ENCODE measurements at places on chromosomes 2 and 18.

- DNase-seq: no peak
Observed at GRCh38 chr2:190099890-190100697, 37.6 kb upstream of the MSTN start.

GRCh38 chr2:48048476-48049171 is 142.3 kb upstream of the FBXO11 start:
- no peak for DNase-seq

DNA sequence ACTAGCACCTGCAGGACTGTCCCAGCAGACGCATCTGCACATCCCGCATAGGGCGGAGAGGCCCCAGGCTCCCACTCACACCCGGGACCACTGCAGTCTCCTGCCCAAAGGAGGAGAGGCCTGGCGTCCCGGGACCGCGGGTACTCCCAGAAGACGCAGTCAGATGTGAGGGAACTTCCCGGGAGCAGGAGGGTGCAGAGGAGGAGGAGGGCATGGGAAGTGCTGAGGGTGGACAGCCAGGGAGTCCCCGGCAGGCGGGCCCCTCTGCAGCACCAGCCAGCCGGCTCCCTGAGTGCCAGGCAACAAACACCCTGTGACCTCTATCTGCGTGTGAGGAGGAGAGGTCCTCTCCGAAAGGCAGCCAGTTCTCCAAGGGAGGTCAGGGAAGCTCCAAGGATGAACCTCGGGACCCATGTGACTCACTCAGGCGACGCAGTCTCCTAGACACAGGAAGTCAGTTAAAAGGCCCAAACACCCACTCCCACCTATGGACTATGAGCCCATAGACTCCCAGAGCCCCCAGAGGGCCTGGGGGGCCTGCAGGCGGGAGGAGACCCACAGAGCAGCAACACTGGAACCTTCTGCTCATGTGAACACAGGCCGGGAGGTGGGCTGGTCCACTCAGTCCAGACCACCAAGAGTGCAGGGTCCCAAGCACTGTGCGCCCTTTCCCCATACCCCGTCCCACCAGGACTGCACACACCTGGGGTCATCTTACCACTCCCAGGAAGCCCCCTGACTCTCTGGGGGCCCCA is 4.2 kb downstream of the PXDN start:
- no peak for DNase-seq

GRCh38 chr2:20291846-20292408 is 58.7 kb downstream of the PUM2 start:
- DNase-seq: no peak

DNA sequence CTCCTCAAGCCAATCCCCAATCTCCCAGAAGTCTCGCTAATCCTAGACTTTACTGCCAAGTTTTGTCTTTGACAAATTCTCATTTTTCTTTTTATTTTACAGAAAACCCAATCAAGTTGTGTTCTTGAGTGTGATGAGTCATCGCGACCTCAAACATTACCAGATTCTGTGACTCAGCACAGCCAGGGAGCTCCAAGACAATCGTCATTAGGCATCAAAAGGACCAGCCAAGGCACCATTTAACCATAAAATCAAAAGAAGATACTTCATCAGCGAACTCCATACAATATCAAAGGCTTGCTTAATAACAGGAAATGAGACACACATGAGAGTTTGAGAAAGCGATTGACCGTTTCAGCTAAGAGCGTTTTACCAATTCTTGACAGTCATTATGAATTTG is 146.2 kb upstream of the AGAP1 start:
- no peak for DNase-seq

- peak; percentile 6 for DNase-seq
Observed at GRCh38 chr18:63676526-63677323, 15.0 kb upstream of the SERPINB3 start.

DNA sequence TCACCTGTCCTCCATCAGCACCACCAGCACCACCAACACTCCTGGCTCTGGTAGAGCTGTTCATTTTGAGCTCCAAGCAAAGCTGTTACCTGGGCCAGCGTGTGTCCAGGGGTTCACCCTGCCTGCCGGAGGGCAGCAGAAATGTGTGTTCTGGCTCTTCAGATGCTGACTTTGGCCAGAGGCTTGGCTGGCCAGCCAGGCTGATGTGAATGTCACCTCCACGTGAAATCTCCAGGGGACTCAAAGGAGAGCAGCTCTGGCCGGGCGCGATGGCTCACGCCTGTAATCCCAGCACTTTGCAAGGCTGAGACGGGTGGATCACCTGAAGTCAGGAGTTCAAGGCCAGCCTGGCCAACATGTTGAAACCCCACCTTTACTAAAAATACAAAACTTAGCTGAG is 33.5 kb downstream of the CIB4 start:
- no peak for DNase-seq

DNA sequence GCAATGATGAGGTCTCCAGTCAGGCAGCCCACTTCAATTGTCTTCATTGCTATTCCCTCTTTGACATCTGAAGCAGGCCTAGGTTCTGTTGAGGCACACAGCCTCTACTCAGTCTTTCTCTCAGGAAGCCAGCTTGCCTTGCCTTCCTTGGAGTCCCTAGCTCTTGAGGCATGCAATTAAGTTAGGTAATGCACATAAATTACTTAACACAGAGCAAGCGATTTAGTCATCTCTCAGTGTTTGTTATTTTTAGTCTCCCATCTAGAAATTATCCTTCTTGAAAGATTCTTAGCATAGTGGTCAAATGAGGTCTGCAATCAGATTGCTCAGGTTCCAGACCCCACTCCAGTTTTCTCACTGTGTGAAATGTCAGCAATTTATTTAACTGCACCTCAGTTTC is 32.0 kb downstream of the SULT1C4 start:
- no peak for DNase-seq

DNA sequence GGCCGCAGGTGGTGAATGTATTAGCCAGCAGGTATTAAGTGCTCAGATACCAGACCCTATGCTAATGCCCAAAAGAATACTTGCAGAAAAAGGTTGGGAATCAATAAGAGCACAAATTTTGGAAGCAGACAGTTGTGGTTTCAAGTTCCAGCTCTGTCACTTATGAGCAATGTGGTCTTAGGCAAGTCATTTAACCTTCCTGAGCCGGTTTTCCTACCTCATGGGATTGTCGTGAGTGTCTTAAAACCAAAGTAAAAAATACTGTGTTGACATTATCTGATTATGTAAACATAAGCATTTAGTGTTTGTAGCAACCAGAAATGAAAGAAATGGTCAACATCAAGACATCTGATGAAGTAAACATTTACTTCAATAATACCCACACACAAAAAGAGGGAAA is 93.0 kb upstream of the CHST9 start:
- DNase-seq: no peak

- DNase-seq: no peak
Observed at GRCh38 chr2:187618813-187619212, 64.6 kb upstream of the TFPI start.

DNA sequence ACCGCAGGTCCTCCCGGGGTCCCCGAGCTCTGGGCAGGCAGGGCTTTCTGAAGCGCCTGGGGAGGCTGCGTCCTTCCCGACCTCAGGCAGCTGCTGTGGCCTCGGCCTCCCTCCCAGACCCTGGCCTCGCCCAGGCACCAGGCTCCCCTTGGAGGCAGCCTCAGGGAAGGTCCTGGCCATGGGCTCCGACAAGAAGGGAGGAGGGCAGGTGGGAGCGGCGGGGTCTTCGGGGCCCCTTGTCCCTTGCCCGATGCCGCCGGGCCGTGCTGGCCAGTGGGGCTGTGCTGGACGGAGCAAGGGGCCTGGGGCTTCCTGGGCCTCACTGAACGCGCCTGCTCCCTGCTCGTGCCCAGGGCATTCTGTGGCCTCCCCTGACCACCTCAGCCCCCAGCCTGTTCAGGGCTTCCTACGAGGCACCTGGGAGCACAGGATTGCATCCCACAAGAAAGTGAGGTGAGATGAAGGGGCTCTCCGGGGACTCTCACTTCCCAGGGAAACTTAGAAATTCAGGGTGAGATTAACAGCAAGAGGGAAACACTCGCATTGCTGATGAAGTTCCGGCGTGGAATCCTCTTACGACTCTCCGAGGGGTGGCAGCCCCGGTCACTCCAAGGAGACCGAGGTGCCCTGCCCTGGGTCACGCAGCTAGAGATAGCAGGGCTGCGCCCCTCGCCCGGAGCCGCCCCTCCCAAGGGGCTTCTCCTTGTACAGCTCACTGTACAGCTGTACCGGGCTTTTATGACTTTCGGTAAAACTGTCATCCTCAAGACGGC is 778 bp downstream of the MFSD2B start:
- DNase-seq: no peak

All from SW 1271 (cell line).